Fibroblast of mammary gland (primary cell): ENCODE measurements at places on chromosomes 1 and 21.

- no peak for DNase-seq
These were observed 81.4 kb upstream of the SPAG17 start for GRCh38 chr1:118266436-118266835.

- peak; percentile 31 for DNase-seq
These were observed 33.7 kb downstream of the PTGFRN start for GRCh38 chr1:116943438-116943837.

- no peak for DNase-seq
These were observed at the start of gene ARHGAP30 for GRCh38 chr1:161069731-161070270. Gene ARHGAP30, minus strand, starts transcription at chr1:161069891. Its CDS starts 267 bp downstream, at chr1:161069624.

- DNase-seq: no peak
These were observed 120.9 kb downstream of the C1orf21 start for GRCh38 chr1:184507604-184508280.

- no peak for DNase-seq
These were observed 7.4 kb downstream of the H3-3A start for GRCh38 chr1:226069811-226070489.

GRCh38 chr21:37532868-37533780 lies 166.6 kb downstream of the DYRK1A start:
- peak; percentile 59 for DNase-seq

DNA sequence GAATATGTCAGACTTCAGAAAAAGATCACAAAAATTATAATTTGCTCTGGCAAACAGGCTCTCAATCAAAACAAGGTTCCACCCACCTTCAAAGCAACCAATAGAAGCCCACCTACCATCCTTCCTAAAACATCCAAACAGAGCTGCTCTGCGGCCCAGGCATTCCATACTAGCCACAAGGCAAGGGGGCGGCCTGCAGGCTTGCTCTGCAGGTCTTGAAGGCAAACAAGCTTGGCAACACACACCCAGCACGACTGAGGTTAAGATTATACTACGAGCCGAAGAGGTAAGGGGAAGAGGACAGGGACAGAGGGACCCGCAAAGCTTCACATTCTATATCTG lies 207.3 kb downstream of the SLC45A1 start:
- DNase-seq: peak; percentile 57

DNA sequence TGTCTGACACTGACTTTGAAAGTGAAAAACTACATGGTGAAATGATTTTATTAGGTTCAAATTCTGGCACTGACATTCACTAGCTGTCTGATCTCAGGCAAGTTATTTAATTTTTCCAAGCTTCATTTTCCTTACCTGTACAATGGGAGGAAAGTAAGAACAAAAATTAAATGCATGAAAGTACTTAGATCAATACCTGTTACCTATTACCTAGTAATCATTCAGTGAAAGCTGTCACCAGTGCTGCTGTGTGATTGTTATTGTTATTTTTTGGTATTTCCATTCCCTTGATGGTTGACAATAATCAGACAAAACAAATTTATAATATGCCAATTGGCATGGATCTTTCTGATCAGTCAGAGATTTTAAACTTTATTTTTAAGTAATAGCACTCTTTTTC lies 1.6 kb downstream of the C8A start:
- DNase-seq: no peak

- no peak for DNase-seq
These were observed 7.3 kb downstream of the RGS4 start for GRCh38 chr1:163076446-163076845.

- DNase-seq: no peak
These were observed 7.4 kb upstream of the MIXL1 start for GRCh38 chr1:226216056-226216455.

DNA sequence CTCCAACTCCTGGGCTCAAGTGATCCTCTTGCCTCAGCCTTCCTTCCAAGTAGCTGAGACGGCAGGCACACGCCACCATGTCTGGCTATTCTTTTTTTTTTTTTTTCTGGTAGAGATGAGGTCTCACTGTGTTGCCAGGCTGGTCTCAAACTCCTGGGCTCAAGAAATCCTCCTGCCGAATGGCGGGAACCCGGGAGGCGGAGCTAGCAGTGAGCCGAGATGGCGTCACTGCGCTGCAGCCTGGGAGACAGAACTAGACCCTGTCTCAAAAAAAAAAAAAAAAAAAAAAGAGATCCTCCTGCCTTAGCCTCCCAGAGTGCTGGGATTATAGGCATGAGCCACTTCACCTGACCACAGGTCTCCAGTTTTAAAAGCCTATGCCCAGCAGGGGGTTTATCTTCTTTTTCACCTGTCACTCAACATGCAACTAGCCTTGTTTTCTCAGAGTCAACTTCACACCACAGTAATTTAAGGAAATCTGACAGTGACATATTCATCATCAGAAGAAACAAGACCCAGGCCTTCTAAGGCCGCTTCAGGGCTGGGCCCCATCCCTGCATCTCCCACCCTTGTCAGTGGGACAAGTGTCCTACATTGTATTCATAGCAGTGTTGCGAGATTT lies 38.3 kb upstream of the GALNT2 start:
- DNase-seq: no peak

- no peak for DNase-seq
These were observed 298.9 kb downstream of the DSCAM start for GRCh38 chr21:40547906-40548513.

- no peak for DNase-seq
These were observed 36.9 kb upstream of the KLHDC7A start for GRCh38 chr1:18443587-18444520.

GRCh38 chr1:201032408-201032807 lies 8.9 kb upstream of the KIF21B start:
- DNase-seq: no peak

DNA sequence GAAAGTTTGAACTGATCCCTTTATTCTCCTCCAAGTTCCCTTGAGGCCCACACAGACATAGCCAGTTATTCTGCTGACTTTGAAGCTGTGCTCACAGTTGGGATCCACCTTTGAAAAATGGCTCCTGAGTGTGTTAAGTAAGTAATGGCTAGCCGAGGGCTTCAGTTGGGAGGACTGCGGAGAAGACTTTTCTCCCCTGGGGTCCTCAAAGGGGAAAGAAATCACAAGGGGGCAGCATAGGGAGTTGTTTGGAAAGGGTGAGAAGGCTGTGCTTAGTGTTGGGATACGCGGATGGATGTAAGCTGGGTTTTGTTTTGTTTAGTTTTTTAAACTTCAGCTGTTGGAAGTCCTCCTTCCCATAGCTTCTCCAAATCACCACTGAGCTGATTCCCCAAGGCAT lies 8.3 kb downstream of the PGM1 start:
- DNase-seq: no peak

- peak; percentile 11 for DNase-seq
These were observed 43.8 kb upstream of the MARK1 start for GRCh38 chr1:220484135-220484534.

DNA sequence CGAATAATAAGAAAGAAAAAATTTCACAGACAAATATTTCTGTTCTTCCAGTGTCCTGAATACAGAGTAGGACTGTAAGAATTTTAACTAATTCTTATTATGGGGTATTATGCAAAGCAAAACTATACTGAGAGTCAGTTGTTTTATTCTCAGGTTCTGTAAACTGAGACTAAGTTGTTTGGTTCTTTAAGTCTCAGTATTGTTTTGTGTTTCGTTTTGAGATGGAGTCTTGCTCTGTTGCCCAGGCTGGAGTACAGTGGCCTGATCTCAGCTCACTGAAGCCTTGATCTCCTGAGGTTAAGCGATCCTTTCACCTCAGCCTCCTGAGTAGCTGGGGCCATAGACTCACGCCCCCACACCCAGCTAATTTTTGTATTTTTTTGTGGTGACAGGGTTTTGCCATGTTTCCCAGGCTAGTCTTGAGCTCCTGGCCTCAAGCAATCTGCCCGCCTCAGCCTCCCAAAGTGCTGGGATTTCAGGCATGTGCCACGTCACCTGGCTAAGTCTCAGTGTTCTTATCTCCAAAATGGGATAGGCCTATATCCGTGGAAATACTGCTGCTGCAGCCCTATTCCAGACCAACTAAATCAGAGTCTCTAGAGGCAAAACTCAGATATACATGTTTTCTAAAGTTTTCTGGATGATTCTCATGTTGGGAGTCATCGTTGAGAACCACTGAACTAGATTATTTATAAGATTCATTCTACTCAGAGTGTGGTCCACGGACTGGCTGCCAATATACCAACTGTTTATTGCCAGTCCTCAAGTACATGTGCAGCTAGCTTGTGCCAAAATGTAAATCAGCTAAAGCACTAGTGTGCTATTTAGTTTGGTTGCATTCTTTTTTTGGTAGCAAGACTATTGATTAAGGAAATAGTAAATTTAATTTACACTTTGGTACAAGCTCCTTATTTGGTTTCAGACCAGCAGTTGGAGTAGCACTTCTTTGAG lies 116.6 kb downstream of the HS2ST1 start:
- DNase-seq: no peak

GRCh38 chr1:195733826-195734225 lies 874.4 kb downstream of the KCNT2 start:
- peak; percentile 25 for DNase-seq

GRCh38 chr1:162497104-162497722 lies 405 bp upstream of the UHMK1 start:
- DNase-seq: no peak

DNA sequence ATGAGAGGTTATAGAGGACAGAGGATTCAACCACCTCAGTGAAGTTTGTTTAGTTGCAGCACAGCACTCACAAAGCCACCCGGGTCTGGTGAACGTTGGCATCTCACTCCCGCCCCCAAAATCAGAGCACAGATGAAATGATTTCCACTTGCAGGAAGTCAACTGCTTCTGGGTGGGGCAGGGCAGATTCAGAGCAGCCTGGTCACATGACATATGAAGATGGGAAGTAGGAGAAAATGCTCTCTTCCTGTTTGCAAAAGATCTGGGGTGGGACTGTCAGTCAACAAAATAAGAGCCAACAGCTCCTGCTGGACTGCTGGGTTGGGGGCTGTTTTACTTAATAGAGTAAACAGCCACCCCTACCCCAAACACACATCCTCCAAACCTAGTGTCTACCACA lies 43.2 kb downstream of the LRRC71 start:
- DNase-seq: no peak

DNA sequence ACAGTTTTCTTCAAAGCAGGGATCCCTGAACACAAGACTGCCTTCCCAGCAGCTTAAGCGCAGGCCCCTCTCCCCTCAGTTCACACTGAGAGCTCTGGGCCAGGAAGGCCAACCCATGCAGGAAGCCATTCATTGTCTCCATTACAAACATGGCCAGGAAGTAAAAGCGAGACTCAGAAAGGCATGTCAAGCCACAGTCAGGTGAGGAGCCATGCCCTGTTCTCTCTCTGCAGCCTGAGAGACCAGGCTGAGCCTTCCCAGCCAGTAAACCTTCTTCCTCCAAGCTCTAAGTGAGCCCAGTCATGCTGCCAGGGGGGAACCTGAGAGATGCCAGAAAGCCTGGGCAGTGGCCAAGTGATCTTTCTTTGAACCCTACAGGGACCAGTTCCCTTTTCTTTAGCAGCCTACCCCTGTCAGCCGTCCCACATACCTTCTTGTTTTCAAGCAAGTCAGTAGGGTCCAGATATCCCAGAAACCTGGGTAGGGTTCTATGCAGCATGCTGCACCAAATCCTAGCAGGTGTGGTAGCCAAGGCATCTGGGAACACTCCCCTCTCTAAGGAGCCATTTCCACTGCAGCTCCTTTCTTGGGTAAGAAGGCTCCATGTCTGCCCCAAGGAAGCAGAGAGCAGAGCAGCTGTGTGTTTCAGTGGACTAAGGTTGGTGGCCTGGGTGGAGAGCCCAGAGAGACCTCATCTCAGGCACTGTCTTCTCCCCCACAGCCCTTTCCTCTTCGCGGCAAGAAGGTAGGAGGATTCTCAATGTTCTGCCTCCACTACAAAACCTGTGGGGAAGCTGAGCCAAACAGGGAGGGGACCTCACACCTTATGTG lies 977 bp downstream of the TRAF3IP3 start:
- DNase-seq: no peak

DNA sequence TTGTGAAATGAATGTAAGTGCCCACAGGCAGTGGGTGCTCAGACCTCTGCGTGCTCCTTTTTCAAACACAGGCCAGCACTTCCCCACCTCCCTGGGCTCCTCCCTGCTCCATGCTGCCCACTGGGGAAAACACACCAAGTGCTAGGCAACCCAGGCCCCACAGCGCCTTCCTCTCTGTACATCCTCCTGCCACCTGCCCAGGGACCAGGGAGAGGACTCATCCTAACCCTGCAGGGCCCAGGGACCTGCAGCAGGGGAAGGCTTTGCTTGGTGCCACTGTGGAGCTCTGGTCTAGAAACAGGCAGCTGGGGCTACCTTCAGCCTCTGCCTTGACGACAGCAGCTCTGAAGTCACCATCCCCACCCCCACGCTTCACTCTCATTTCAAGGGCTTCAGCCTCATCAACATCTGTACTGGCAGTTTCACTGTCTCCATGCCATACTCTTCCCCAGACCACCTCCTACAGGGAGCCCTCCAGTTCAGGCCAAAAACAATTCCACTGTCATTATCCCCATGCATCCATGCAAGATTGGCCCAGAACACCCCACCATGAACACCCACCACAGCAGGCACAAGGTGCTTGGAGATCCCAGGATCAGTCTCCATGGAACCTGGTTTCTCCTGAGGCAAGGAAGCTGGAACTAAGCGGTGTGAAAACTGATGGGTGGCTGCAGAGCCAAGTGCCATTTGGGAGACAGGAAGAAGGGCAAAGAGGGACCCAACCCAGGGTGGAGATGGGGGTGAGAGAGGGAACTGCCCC lies 1.1 kb downstream of the IGSF8 start:
- no peak for DNase-seq

- DNase-seq: peak; percentile 52
These were observed 58.1 kb upstream of the COA6 start for GRCh38 chr1:234315091-234315541.

GRCh38 chr1:86858524-86859261 lies 55.2 kb downstream of the SELENOF start:
- no peak for DNase-seq

GRCh38 chr1:70767377-70767776 lies 280.2 kb downstream of the PTGER3 start:
- peak; percentile 23 for DNase-seq

DNA sequence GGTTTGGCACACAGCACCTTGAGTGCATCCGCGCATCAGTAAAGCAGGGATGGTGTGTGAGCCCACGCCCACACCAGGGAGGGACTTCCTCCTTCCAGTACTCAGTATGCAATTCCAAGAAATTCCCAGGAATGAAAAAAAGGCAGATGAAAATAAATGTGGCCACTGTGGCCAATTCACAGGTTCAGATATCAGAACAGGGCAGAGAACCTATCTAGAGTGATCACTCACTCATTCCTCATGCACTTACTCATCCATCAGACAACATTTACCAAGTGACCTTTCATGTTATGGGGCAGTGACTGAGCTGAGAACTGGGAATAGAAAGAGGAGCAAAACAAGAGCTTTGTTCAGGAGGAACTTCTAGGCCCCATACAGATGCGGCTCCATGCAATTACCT lies 113.7 kb downstream of the ZSCAN20 start:
- DNase-seq: peak; percentile 31

DNA sequence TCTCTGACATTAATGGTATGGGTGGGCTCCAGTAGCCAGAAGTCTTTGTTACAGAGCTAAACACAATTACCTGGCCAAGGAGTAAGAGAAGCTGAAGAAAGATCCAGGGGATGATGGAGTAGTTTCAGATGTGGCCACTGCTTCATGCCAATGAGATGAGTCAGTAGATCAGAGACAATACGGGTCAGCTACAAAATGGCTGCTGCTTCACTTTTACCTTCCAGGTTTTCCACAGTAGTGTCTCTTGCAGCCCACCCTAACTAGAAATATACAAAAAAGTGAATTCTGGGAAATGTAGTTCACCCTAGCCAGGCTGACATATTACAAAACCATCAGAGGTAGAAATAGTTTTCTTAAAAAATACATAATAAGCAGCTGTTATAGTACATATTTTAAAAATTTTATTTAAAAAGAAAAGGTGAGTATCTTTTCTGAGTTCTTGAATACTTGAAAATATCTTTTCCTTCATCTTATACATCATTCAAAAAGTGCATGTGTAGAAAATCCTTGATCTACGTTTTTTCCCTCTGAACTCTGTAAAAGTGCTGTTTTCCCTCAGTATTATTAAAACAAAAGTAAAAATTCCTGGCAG lies 36.1 kb downstream of the LRIF1 start:
- peak; percentile 14 for DNase-seq
